Activated CD4-positive, alpha-beta T cell treated with anti-CD3 and anti-CD28 coated beads, Interleukin-2, amount 50 U/mL, for 1 hour (primary cell): ENCODE measurements at places on chromosomes 6 and 20.
A peak's percentile ranks its signal among the peaks of the same experiment; 100 is the strongest.

GRCh38 chr20:32387252-32387651 is 29.1 kb downstream of the ASXL1 start:
- no peak for DNase-seq

GRCh38 chr20:44089987-44090674 is 96.9 kb downstream of the JPH2 start:
- DNase-seq, result no peak

GRCh38 chr6:144781836-144782235 is 496.7 kb downstream of the UTRN start:
- DNase-seq, result no peak

GRCh38 chr6:39407446-39407993 is 85.0 kb upstream of the KCNK16 start:
- no peak for DNase-seq

GRCh38 chr20:21235484-21236445 is 67.4 kb upstream of the XRN2 start:
- peak; percentile 59 for DNase-seq

DNA sequence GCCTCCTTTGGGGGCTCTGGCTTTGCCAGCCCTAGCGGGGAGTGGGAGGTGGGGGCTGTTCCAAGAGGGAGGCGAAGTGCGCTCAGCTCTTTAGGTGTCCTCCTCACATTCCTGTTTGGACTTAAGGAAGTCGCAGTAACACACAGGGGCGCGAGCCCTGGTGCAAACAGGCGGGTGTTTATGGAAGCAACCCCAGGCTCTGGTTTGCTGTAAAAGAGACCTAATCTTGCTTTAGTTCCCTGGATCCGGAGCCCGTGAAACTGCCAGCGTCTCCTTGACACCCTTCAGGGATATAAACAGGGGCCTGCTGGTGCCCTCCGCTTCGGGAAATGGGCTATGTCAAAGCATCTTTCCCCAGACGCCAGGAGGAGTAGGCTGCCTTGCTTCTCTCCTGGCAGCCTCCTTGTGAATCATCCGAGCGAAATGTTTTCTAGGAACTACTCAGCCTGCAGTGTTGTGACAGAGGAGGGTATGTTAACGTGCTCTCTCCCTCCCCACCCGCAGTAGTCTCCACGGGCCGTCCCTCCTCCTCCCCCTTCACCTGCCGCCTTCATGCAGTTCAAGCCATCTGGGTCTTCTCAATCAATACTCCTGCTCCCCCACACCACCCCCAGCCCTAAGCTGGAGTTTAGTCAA is 168.0 kb upstream of the LRFN2 start:
- no peak for DNase-seq

DNA sequence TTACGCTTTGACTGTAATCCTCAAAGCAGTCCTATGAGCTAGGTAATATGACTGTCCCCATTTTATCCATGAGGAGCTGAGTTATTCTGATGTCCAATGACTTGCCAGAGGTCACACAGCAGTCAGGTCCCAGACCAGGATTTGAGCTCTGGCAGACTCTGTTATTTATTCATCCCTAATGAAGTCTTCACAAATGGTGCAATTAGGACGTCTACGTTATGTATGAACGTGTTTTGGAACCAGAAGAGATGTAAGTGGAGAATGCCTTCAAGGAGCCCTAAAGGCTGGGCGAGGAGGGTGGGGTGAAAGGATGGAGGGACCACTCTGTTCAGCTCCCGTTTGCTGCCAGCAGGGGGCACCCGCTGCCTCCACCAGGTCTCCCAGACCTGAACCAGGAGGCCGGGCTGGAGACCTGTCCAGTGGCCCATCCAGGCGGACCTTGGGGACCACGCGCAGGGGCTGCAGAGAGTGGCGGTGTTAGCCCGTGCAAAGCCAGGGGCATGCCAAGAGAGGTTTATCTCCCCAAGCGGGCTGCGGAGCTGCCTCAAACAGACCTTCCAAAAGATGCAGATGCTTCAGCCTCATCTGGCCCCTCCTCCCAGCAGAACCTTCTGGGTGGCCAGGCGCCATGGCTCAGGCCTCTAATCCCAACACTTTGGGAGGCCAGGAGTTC is 15.2 kb upstream of the ZNF335 start:
- DNase-seq, result peak; percentile 76

DNA sequence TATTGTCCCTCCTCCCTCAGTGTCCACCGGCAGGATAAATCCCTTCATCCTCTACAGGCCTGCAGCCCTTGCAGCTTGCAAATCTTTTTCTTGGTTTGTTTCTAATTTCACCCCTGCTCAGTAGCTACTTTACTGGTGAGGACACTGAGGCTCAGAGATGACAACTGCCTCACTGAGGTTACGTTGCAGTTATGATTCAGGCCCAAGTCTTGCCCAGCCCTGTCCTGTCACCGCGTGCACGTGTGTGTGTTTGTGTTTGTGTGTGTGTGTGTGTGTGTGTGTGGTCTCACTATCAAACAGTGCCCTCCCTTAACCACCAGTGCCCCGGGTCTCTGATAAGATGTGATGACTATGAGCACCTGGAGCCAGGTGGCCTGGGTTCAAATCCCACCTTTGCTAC is 21.1 kb downstream of the FAM110A start:
- no peak for DNase-seq

DNA sequence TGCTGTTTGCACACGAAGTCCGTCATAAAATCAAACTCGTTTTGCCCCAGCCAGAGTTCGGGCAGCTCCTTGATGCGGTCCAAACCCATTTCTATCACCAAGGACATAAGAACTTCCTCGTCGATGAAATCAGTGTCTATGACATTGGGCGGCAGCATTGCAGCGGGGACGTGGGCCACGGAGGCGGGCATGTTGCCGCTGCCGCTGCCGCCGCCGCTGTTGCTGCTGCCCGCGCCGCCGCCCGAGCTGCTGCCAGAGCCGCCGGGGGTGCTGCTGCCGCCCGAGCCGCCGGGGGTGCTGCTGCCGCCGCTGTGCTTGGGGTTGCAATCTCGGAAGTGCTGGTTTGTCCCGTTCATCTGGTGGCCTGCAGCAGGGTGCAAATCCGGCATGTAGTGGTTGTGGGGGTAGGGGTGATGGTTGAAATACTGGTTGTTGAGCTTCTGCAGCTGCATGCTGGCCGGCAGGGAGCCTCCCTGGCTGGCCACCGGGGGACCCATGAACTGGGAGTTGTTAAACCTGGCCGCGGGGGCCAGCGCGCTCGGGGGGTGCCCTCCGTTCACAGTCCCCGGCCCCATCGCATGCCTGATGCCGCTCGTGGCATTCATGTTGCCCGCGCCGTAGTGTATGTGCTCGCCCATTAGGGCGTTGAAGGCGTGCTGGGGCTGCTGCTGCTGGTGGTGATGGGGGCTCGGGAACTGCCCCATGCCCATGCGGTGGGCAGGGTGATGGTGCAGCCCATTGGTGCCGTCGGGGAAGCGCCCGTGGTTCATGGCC is 1.1 kb downstream of the CITED2 start:
- peak; percentile 71 for DNase-seq

DNA sequence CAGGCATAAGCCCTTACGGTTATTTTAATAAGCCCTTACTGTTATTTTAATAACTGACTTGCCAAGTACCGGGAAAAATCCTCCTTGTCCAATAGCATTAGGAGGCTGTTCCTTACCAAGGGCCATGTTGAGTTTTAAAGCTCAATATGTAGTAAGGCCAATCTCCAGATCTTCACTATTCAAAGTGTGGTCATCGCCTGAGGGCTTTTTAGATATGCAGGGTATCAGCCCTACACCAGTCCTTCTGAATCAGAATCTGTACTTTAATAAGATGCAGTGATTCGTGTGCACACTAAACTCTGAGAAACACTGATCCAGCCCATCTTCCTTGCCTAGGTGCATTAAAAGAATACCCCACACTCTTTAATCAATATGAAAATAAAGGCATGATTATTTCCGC is 72.8 kb upstream of the ZNF133 start:
- DNase-seq, result no peak

- DNase-seq, result no peak
Measured at GRCh38 chr6:56766806-56767178, 124.1 kb upstream of the DST start.

DNA sequence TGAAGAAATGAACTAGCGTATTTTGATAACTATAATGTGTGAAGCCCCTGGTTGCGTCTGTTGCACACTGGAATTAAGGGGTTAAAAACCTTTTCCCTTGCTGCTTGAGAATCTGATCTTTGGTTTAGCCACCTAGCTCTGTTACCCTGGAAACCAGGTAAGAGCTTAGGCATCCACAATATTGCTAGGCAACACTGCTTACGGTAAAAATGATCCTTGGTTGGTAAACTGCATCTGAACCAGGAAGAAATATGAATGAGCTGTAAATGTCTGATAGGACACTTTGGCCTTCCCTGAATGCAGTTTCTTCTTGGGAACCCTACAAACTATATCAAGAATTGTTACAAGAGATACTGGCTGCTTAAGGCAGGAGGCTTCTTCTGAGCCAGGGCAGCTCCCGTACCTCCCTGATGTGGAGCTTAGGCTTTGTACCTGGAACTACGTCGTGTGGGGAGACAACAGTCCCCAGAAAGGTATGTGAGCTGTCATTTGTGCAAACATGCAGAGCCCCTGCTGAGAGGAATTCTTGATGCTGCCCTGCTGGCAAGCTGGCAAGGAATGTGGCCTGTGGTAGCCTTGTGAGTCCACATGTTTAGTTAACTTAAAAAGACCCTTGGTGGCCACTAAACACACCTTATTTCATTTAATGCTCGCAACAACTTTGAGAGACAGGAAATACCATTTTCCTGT is 18.4 kb downstream of the UBE3D start:
- DNase-seq, result no peak

GRCh38 chr6:169425628-169426370 is 172.2 kb upstream of the THBS2 start:
- no peak for DNase-seq

- no peak for DNase-seq
Measured at GRCh38 chr6:33750244-33750991, 3.7 kb upstream of the IP6K3 start.
